ENCODE measurements at places on chromosomes 6 and 20.
A peak's percentile ranks its signal among the peaks of the same experiment; 100 is the strongest.

DNA sequence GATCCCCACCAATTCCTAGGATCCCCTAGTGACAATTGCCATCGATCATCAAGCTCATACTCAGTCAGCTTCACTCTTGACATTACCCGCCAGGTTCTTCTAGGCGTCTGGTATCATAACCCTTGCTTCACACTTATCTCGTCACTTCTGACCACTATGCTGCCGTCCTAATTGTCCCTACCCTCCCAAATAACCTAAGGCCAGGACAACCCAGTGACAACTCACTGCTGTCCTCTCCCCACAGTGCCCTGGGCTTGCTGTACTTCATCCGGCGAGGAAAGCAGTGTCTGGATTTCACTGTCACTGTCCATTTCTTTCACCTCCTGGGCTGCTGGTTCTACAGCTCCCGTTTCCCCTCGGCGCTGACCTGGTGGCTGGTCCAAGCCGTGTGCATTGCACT, 3.7 kb downstream of the SYS1 start:
- DNase-seq: no peak

DNA sequence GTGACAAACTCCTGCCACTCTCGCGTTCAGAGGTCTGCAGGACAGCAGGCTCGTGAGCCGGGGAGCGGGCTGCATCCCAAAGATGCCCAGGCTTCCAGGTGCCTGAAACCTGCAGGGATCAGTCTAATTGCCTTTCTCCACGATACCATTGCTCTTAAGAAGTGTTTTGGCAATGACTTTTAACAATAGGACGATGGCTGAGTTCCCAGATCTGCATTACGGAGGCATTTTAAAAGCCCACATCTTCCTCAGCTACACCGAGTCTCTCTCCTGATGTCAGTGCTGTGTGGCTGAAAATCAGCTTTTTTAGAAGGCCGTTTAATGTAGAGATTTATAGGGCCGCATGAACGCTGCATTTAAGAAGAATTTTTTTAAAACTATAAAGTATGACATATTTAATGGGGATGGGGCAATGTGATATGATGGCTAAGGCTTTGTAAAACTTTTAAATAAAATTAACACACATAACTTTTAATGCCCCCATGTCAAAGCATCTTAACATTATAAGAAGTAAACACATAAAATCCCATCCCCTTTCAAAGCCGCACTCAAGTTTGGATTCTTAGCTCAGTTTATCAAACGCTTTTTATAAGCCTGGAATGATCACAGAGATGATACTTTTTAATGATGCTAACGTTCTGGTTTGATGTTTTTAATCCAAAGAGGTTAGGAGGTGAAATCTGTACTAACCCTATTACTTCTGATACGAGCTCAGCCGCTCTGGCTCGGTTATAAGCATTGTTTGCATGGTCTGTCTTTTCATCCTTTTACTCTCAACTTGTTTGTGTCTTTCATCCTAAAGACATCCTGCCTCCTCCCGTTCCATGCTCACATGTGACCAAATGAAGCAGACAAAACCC, 386.0 kb downstream of the SMOC2 start:
- DNase-seq: no peak

DNA sequence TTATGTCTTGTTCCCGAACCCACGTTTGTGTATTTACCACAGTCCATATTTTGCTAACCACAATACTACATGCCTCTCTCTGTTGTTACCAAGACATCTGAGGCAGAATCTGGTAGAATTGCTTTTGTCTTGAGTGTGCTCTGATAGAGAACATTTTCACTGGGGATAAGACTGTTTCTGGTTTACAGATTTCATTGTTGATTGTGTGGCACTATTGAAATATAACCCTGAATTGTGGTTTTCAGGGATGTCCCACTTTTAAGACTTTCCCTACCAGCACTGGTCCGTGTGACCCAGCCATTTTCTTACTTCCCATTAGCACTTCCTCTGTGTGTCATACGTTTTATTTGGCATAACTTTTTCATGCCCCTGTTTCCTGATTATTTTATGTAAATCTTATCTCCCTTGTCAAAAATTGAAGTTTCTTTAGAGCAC, 12.2 kb downstream of the NCOA7 start:
- DNase-seq: no peak

DNA sequence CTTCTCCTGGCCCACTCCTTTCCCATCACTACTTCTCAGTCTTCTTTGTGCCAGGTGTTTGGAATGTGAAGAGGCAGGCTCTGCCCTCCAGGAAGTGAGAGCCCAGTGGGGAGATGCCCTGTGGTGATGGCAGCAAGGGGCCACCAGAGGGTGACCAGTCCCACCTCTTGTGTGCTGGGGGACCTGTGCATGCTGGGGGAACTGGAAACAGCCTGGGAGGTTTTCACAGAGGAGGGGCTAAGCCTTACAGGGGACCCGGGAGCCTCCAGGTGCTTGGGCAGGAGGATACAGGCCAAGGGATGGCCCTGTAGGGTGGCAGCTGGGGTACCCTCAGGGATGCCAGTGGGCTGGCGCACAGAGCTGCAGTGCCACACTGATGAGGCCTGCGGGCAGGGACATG, 72.3 kb downstream of the RAMACL start:
- no peak for DNase-seq

GRCh38 chr6:152458648-152459644, 178.2 kb downstream of the SYNE1 start:
- DNase-seq: no peak

DNA sequence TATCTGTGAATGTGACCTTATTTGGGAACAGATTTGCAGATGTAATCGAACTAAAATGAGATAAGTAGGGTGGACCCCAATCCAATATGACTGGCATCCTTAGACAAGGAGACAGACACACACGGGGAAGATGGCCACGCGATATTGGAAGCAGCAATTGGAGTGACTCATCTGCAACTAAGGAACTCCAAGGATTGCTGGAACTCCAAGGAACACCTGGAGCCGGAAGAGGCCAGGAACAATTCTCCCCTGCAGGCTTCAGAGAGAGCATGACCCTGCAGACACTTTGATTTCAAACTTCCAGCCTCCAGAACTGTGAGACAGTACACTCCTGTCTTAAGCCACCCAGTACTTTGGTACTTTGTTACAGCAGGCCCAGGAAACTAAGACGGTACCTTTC, 19.5 kb upstream of the CNKSR3 start:
- no peak for DNase-seq

DNA sequence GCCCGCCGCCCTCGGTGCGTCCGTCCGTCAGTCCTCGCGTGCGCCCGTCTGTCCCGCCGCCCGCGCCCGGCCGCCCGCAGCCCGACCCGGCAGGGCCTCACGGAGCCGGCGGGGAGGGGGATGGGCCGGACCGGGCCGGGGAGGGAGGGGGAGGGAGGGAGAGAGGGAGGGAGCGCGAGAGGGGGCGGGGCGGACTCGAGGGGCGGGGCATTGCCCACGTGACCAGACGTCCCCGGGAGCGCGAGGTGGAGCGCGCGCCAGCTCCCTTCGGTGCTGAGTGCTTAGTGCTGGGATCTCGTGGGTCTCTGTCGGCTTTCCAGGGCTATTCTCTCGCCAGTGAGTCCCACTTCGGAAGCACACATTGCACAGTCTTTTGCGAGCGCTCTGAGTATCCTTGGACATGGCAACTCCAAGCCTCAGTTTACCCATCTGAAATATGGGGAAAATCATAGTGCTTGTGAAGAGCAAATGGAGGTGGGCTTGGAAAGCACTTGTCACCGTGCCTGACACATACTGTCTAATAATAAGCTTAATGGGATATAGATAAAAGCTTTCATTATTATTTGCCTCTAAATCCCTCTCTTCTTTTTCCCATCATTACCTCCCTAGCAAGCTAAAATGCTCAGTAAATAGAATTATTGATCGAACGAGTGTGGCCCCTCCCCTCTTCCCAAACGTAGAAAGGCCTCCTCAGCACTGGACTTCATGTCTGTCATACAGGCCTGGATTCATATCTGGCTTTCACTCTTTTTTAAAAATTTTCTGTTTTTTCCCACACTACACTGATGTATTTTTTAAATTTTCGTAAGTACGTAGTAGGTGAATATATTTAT, at the start of gene NCOA6:
Gene NCOA6 (minus strand): TSS at position 122 of the 833 bp plus-strand sequence. CDS start 43,296 bp downstream, outside the sequence.
- DNase-seq: peak; percentile 90

- DNase-seq: no peak
Measured at GRCh38 chr6:142008781-142009180, 123.9 kb upstream of the GJE1 start.

- DNase-seq: peak; percentile 39
Measured at GRCh38 chr6:83057705-83058321, 7.8 kb downstream of the UBE3D start.

DNA sequence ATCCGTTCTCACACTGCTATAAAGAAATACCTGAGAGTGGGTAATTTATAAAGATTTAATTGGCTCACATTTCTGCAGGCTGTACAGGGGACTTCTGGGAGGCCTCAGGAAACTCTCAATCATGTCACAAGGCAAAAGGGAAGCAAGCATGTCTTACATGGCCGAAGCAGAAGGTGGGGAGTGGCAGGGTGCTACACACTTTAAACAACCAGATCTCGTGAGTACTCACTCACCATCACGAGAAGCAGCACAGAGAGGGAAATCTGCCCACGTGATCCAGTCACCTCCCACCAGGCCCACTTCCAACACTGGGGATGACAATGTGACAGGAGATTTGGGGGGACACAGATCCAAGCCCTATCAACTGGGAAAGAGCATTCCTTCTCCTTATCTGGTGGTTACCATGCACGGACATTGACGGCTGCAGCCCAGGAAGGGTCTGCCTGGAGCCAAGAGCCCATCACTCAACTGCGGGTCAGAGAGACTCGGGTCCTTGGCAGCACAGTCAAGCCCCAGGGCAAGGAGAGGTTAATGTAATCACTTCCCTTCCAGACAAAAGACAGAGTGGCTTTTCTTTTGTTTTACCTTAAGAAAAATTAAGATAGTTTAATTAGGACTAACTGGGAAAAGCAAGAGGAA, 112.3 kb upstream of the CST7 start:
- no peak for DNase-seq

Measured in CD8-positive, alpha-beta T cell (primary cell).